ENCODE measurements at places on chromosomes 13 and 19. TPM values are rescaled to one million over a fixed set of nuclear protein-coding genes. Genes with fewer than 3 reads are reported as not detected.

DNA sequence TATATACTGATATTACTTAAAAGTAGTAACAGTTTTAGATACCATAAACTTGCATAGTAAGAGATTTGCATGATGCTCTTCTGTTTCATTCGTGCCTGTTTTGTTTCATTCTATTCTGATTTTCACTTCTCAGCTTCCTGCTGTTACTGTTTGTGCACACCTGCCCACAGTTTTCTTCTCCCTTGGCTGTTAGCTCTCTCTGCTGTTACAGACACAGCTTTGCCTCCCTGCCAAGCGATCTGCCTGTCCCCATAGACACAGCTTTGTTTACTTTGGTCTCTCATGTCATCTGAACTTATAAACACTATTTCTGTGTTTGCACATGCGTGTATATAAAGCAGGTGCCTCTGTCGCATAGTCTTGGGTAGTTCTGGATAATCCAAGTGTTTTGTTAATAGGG is 21.4 kb upstream of the UPF3A start:
- no peaks in the 10 kb centered on the region for H3K27me3 ChIP-seq
- H3K27ac ChIP-seq = peak overlapping the region; percentile 37
- H3K4me1 ChIP-seq = peaks cover 34% of the 10 kb centered on the region

OR10H2 gene
- total RNA-seq = not detected

- no peak overlapping the region for H3K4me3 ChIP-seq
- no peaks in the 10 kb centered on the region for H3K4me1 ChIP-seq
- no peak for DNase-seq
- H3K27ac ChIP-seq = no peak overlapping the region
- no peaks in the 10 kb centered on the region for H3K27me3 ChIP-seq
These were observed 665.7 kb upstream of the SLC10A2 start for GRCh38 chr13:103731959-103732358.

DNA sequence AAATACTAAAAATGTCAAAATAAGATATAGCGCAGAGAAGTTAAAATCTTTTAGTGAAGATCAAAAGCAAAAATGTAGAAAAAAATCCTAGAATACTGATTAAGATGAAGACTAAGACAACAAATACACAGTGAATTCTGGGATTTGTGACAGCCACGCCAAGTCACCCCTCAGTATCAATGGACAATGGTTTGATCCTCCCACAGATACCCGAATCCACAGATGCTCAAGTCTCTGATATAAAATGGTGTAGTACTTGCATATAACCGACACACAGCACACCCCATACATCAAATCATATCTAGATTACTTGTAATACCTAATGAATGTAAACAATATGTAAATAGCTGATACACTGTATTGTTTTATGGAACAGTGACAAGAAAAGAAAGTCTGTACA is 5.9 kb downstream of the MIPEP start:
- no peaks in the 10 kb centered on the region for H3K27me3 ChIP-seq
- peaks cover 32% of the 10 kb centered on the region for H3K36me3 ChIP-seq
- peaks cover 14% of the 10 kb centered on the region for H3K4me1 ChIP-seq
- H3K4me3 ChIP-seq = no peak overlapping the region

DNA sequence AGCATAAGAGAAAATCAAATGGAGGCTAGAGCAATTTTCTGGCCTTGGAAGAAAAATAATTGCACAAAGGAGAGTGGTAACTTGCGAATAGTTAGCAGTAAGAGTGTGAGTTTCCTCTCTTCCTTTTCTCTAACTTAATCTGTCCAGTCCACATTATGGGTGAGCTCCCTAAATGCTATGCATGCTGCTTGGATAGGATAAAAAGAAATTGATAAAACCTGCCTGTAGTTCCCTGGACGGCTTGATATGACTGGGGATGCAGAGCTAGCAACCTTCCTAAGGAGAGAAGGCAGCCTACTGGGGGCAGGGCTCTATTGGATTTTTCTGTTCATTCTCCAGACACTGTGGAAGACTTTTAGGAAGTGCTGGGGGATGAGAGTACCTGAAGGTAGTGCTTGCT is 311.3 kb downstream of the LMO7 start:
- peaks cover 10% of the 10 kb centered on the region for H3K4me1 ChIP-seq
- H3K36me3 ChIP-seq = no peaks in the 10 kb centered on the region
- DNase-seq = no peak
- H3K4me3 ChIP-seq = no peak overlapping the region
- H3K27ac ChIP-seq = peak overlapping the region; percentile 24

CCDC70 gene
- not detected for total RNA-seq

DNA sequence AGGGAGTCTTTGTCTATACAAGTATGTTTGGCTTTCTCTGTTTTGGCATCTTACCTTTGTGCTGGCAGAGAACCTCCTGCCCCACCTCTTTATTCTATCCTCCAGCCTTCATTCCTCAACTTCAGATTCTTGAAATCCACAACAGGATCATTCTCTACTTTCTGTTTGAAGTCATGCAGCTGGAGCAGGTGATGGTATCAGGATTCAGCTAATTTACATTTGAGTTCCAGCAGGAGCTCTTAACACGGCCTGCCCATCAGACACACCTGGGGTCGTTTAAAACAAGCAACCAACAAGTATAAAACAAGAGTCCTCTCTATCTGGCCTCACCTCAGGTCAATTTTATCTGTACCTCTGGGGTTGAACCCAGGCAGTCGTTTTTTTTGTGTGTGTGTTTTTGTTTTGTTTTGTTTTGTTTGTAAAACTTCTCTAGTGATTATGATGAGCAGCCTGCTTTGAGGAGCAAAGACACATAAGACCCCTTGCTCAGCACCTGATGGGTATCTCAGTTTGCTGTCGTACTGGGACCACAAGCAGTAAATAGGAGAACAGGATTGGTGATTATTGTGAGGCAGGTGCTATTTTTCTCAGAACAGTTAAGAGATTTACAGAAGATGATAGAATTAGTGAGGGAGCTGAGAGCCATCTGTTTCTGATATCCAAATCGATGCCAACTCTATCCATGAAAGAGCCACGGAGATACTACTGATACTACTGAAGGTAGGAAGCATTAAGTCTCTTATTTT is 78.4 kb downstream of the GPC6 start:
- H3K4me3 ChIP-seq = no peak overlapping the region
- H3K36me3 ChIP-seq = no peaks in the 10 kb centered on the region
- no peak overlapping the region for H3K27ac ChIP-seq
- no peaks in the 10 kb centered on the region for H3K27me3 ChIP-seq
- H3K4me1 ChIP-seq = no peaks in the 10 kb centered on the region
- no peak for DNase-seq

DNA sequence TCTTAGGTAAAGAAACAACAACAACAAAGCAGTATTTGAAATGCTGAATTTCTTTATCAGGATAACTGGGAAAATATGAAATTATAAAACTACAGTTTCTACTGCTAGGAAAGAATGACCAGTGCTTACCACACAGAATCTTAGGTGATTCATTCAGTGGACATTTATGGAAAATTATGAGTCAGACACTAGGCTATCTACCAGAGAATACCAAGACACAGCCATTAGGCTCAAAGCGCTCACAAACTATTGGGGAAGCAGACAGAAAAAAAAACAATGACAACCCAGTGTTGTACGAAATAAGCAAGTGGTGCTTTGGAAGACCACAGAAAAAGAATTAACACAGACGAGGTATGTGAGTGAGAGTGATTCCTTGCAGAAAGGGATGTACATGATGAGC is 1019.5 kb downstream of the PCDH9 start:
- H3K4me1 ChIP-seq = no peaks in the 10 kb centered on the region
- H3K4me3 ChIP-seq = no peak overlapping the region
- DNase-seq = no peak
- H3K36me3 ChIP-seq = no peaks in the 10 kb centered on the region

GPR32 gene
- total RNA-seq = not detected

- DNase-seq = no peak
- peaks cover 2% of the 10 kb centered on the region for H3K4me1 ChIP-seq
- H3K27ac ChIP-seq = no peak overlapping the region
- no peaks in the 10 kb centered on the region for H3K36me3 ChIP-seq
- H3K27me3 ChIP-seq = no peaks in the 10 kb centered on the region
These were observed 5.3 kb upstream of the EPSTI1 start for GRCh38 chr13:42997381-42997780.

- no peak for DNase-seq
- H3K36me3 ChIP-seq = no peaks in the 10 kb centered on the region
- H3K27me3 ChIP-seq = no peaks in the 10 kb centered on the region
- H3K4me3 ChIP-seq = no peak overlapping the region
- peak overlapping the region; percentile 91 for H3K27ac ChIP-seq
These were observed 39.6 kb upstream of the C1QTNF9 start for GRCh38 chr13:24269821-24270220.

DNA sequence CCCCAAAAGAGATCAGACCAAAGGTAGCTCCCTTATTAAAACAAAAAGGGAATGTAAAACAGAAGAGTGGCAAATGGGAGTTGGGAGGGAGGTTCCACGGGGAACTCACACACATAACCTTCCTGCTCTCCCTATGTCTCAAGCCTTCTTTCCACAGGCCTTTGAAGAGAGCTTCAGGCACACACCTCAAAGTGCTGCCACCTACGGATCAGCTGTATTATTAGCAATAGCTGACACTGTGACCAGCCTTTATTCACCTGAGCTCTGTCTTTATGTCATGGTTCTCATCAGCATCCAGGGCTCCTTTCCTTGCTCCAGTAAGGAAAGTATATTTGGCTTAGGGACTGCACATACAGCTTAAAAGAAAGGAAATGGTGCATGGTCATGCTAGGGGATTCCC is 11.3 kb downstream of the ZNF571 start:
- no peaks in the 10 kb centered on the region for H3K27me3 ChIP-seq
- H3K4me3 ChIP-seq = no peak overlapping the region
- peaks cover 9% of the 10 kb centered on the region for H3K36me3 ChIP-seq
- no peak for DNase-seq
- no peak overlapping the region for H3K27ac ChIP-seq
- H3K4me1 ChIP-seq = no peaks in the 10 kb centered on the region

DNA sequence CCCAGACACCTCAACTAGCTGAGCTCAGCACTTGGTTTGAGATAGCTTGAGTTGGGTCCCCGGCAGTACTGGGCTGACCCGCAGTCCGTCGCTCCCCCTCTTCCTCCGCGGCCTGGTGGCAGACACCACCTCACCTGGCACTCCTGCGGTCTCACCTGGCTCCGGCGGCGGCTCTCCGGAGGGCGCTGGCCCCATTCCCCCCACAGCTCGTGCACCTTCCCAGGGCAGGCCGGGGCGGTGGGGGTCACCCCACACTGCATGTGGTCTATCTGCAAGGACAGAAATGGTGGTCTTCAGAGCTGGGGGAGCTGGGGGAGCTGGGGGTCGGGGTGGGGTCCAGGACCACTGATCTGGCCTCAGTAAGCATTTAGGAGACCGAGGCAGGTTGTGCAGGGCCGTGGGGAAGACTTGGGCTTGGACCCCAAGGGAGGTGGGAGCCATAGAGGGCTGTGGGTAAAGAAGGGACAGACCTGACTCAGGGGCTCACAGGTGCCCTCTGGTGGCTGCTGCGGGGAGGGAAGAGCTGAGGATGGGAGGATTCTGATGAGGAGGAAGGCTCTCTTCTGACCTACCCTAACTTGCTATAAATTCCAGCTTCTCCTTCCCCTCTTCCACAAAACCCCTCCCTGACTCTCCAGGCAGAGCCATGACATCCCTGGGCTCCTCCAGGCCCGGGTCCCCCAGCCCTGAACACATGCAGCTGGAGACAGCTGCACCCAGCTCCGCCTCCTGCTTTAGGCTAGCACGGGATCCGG is 6.7 kb upstream of the PLIN4 start:
- no peaks in the 10 kb centered on the region for H3K27me3 ChIP-seq
- DNase-seq = peak; percentile 58
- H3K4me1 ChIP-seq = peaks cover 2% of the 10 kb centered on the region
- H3K36me3 ChIP-seq = no peaks in the 10 kb centered on the region
- no peak overlapping the region for H3K27ac ChIP-seq

CDX2 gene
- total RNA-seq = not detected

- no peak for DNase-seq
- H3K27ac ChIP-seq = no peak overlapping the region
- H3K36me3 ChIP-seq = peaks cover 86% of the 10 kb centered on the region
These were observed 33.4 kb downstream of the ALG5 start for GRCh38 chr13:36965767-36966166.

HIPK4 gene
- total RNA-seq = not detected

Data from left ventricle myocardium inferior (tissue), 1 donor.